ENCODE measurements at places on chromosomes 3 and 15. TPM values are rescaled to one million over a fixed set of nuclear protein-coding genes. Genes with fewer than 3 reads are reported as not detected.
A peak's percentile ranks its signal among the peaks of the same experiment; 100 is the strongest.

The RTP2 gene
- not detected for total RNA-seq

- DNase-seq, result no peak
Observed at GRCh38 chr15:80207887-80208286, 44.1 kb downstream of the CTXND1 start.

DNA sequence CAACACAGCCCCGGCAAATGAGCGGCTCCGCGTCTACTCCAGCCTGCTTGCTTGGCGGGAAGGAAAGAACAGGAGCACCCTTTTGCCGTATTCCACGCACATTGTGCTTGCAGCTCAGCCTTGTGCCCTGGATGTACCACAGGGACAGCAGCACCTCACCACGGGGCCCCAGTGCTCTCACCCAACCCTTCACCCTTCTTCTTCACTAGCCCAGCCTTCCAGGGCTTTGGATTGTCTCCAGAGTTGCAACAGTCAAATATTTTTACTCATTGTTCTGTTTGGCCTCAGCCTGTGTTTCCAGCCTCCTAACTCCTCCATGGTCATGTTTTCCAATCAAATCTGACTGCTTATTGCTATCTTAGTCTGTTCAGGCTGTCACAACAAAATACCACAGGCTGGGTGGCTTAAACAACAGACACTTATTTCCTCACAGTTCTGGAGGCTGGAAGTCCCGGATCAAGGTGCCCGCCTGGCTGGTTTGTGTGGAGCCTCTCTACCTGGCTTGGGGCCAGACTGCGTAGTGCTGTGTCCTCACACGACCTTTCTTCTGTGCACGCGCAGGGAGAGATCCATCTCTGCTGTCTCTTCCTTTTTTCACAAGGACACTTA lies 79.2 kb upstream of the ABHD17C start:
- DNase-seq, result peak; percentile 24

DNA sequence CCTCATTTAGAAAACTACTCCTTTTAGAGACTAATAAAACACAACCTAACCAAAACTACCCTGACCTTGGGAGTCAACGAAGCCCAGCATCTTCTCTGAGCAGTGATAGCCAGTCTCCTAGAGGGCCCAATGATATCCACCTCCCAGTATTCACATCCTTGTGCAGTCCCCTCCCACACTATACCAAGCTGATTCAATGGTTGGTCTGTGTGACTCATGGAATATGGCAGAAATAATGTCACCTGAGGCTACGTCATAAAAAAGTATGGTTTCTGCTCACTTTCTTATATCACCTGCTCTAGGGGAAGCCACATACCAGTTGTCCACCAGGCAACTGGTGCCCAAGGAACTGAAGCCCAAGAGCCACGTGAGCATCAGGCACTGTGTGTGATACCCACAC lies 21.4 kb upstream of the USF3 start:
- DNase-seq, result no peak

GRCh38 chr15:48283396-48284145 lies 47.7 kb upstream of the DUT start:
- DNase-seq, result no peak

- no peak for DNase-seq
Observed at GRCh38 chr3:15427981-15428380, 583 bp downstream of the EAF1 start.

DNA sequence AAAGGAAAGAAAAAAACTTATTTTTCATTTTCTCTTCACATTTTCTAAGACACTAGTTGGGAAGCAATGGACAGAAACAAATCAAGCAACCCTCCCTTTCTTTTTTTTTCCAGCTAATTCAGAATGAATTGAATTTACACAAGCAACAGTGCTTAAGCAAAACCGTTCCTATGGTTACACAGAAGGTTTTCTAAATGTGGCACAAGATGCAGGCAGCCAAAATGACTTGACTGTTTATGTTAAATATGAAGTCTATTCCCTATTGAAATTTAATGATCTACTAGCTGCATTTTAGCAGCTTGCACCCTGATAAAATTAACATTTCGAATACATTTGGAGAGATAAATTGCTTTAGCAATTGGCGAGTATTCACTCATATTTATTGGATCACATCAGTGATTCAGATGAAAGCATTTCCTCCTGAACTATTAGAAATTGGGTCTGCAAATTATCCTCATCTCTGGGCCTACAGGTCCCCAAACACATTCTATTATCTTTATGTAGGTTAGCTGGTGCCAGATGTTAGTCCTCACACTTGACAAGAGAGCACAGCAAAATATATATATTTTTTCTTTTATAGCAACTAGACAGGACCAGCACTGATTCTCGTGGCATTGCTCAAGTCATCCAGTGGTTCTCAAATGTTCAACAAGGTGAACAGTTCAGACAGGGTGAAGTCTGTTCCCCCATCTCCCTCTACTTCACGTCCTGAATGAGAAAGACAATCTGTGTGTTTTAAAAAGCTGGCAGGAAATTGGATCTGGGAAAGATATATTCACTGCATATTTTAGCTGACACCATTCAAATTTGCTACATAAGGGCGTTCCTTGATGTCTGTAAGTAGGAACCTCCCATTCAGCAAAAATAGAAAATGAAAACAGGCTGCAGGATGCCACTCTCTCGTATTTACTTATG lies 463.6 kb upstream of the KCNMB2 start:
- no peak for DNase-seq
